ENCODE measurements at places on chromosomes 2 and 18. TPM values are rescaled to one million over a fixed set of nuclear protein-coding genes. Genes with fewer than 3 reads are reported as not detected.

DNA sequence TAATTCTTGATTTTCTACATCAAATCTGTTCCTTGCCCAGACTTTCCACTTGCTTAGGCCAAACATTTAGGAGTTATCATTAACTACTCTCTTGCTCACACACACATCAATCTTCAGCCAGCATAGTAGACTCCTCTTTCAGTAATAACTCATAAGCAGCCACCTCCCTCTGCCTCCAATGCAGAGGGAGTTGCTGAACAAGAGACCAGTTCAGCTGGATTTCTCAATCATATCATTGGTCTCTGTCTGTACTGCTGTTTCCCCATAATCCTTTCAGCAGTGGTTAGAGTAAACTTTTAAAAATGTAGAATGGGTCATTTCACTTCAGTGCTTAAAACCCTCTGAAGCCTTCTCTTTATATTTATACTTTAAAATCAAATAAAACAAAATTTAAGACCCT is 112.9 kb downstream of the SLC39A10 start:
- peak; percentile 69 for ATAC-seq

DNA sequence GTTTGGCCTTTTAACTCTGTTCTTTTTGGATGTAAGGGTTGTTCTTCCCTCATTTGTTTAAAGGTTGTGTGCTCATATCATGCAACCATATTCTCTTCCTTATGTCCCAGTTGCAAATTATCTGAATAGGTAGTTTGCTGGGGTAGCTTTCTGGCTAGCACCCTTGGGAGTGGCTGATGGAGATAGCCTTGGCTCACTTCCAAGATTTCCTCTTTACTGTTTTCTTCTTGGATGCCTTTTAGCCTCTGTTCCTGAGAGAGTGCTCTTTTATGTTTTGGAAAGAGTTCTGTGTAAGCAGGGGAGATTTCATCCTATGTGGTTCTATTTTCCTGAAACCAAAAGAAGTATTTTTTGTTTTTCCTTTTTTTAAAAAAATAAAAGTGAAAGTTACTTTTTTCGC is 25.4 kb downstream of the USP14 start:
- ATAC-seq = no peak

- ATAC-seq = no peak
These were observed 43.7 kb downstream of the AGAP1 start for GRCh38 chr2:235537587-235537986.

GRCh38 chr2:8438476-8438875 is 243.4 kb upstream of the ID2 start:
- ATAC-seq = no peak

GRCh38 chr2:44942304-44943030 is 965 bp downstream of the SIX3 start:
- no peak for ATAC-seq

DNA sequence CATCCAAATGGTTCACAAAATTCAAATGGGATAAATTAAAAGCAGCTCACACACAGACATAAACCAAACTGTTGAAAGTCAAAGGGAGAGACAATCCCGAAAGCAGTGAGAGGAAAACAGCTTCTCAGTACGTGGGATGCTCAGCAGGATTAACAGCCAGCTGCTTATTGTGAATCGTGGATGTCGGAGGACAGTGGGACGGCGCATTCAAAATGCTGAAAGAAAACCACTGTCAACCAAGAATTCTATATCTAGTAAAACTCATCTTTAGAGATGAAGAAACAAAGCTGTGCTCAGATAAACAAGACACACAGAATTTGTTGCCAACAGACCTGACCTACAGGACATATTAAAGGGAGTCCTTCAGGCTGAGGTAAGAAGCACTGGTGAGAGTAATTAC is 102.9 kb downstream of the NFATC1 start:
- ATAC-seq = no peak

GRCh38 chr2:189834059-189834458 is 49.8 kb downstream of the PMS1 start:
- ATAC-seq = no peak

GRCh38 chr2:232976176-232976575 is 36.9 kb downstream of the NGEF start:
- no peak for ATAC-seq

- peak; percentile 35 for ATAC-seq
These were observed 398.2 kb upstream of the TRIB2 start for GRCh38 chr2:12318427-12319057.

GRCh38 chr18:47262301-47263149 is 11.1 kb upstream of the SKOR2 start:
- no peak for ATAC-seq

The PASK gene
- 12.2 TPM for total RNA-seq

The SERPINB7 gene
- 1.4 TPM for total RNA-seq

The VIT gene
- 2.6 TPM for total RNA-seq

The CHRNG gene
- not detected for total RNA-seq

The SESTD1 gene
- 19.8 TPM for total RNA-seq

The SFXN5 gene
- 12.2 TPM for total RNA-seq

The PROM2 gene
- 100 TPM for total RNA-seq

Data from esophagus mucosa (tissue), 1 donor.